ENCODE measurements at places on chromosomes 6 and 20.

- peak; percentile 52 for DNase-seq
Measured at GRCh38 chr6:42320762-42321161, 103.1 kb upstream of the MRPS10 start.

DNA sequence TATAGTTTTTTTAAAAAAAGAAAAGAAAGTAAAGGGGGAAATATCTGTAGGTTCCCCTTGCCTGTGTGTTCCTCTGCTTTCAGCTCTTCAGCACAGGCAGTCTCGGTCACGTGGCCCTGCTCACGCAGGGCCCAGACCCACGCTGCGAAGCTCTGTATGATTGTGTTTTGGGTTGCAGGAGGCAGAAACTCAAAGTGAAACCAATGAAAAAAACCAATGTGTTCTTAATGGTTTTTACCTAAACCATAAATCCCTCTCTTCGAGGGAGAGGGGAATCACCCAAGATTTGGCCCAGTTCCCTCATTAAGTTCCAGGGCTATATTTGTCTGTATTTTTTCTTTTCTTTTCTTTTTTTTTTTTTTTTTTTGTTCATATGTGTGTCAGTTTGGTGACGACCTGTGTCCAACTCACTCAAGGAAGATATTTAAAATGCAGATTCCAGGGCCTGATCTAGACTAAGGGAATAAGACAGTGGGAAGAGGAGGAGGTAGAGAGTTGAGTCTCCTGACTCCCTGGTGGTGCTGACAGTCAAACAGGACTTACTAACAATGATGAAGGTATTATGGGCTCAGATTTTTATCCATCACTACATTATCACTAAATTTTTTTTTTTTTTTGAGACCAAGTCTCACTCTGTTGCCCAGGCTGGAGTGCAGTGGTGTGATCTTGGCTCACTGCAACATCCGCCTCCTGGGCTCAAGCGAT, 33.8 kb upstream of the RREB1 start:
- DNase-seq: no peak

DNA sequence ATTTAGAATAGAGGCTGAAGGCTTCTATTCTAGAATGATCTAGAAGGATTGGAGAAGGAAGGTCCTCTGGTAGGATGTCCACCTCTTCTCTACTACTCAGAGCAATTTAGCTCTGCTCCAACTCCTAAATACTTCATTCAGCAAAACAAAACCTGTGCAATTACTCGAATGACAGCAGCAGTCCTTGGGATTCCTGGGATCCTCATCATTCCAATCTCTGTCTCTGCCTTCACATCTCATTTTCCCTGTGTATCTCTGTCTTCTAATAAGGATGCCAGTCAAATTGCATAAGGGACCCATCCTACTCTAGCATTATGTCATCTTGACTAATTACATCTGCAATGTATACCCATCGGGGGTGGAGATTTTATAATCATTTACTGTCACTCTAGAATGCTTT, 5.5 kb upstream of the AIG1 start:
- no peak for DNase-seq

- DNase-seq: no peak
Measured at GRCh38 chr20:45253261-45253660, 1.1 kb downstream of the SLPI start.

DNA sequence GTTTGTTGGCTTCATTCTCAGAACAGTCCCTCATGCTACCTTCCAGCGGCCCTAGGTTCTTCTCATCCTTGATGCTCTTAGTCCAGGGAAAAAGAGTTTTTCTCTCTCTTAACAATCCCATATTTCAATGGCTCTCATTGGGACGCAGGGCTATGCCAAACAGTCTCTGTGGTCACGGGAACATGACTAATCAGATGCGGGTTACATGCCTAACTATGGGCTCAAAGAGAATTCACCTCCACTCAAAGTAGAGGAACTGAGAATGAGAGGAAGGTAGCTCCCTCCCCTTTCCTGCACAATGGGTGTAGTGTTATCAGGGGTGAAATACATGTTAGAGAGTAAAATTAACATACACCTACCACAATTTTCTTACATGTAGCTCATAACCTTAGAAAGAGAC, 18.1 kb upstream of the ATRN start:
- DNase-seq: no peak

DNA sequence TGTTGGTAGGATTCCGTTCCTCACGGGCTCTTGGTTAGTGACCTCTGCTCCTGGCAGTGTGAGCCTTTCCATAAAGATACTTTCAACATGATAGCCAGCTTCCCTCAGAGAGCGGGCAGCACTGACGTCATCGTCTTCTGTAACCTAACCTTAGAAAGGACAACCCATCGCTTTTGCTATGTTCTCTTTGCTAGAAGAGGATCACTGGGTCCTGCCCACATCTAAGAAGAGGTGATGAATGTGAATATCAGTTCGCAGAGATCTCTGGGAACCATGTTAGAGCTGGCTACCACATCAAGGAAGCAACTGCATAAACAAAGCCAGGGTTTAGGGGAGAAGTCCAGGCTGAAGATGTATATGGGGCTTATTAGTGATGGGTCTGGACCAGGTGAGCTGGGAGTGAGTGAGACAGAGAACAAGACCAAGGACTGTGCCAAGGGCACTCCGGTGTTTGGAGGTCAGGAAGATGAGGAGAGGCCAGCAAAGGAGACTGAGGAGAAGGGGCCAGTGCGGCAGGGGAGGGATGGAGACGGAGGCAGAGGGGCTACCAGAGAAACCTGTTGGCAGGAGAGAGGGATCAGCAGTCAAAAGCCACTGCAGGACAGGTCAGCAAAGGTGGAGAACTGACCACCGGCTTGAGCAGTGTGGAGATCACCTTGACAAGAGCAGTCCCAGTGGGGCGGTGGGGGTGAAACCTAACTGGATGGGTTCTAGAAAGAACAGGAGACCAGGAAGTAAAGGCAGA, 39.7 kb downstream of the PIM1 start:
- no peak for DNase-seq

GRCh38 chr6:81744131-81744530, 8.3 kb downstream of the TENT5A start:
- no peak for DNase-seq

- peak; percentile 41 for DNase-seq
Measured at GRCh38 chr6:52820198-52820597, 16.6 kb upstream of the GSTA1 start.

DNA sequence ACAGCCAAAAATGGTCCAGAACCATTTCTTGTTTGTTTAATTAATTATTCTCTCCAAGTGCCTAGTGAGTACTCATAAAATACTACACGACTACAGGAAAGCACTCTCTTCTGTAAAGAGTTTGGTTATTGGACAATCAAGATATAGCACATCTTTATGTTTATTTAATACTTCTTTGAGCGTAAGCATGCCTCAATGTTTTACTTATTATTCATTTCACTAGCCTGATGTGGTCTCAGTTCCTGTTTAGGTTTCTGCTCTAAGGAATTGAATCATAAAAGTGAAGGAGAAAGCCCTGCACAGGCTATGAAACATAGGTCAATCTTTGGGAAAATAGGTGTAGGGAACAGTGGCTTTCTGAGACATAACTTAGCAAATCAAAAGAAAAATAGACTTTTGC, 45.9 kb upstream of the AIG1 start:
- DNase-seq: no peak

- no peak for DNase-seq
Measured at GRCh38 chr6:137751768-137752560, 115.1 kb upstream of the TNFAIP3 start.

DNA sequence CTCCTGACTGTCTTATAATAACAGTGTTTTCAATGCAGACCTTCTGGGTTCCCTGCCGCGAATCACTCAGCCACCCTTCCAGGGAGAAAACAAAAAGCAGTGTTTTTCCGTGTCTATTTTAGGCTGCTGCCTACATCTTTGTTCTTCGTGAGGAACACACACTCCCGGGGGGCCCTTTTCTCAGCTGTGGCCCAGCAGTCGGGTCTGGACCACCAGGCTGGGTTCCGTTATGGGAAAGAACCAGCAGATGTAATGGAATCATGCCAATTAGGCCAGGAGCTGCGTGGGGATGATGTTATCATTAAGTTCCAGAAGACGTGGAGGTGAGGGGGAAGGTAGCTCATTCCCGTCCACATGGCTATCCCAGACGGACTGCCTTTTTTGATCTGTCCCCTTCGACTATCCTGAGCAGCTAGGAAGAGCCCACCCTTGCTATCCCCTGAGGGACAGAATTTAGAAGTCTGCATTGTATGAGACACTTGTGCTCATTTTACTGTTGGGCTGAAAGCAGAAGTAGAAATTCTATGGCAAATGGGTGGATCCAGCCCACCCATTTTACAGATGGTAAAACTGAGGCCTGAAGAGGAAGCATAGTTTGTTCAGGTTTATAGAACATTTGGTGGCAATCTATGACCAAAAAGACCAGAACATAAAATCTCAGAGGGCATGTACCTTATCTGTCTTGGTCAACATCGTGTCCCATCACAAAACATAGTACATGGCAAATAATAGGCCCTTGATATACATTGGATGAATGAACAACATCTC, 54.5 kb downstream of the KCNB1 start:
- DNase-seq: peak; percentile 65

- no peak for DNase-seq
Measured at GRCh38 chr6:3938715-3939367, 89.7 kb downstream of the FAM50B start.

DNA sequence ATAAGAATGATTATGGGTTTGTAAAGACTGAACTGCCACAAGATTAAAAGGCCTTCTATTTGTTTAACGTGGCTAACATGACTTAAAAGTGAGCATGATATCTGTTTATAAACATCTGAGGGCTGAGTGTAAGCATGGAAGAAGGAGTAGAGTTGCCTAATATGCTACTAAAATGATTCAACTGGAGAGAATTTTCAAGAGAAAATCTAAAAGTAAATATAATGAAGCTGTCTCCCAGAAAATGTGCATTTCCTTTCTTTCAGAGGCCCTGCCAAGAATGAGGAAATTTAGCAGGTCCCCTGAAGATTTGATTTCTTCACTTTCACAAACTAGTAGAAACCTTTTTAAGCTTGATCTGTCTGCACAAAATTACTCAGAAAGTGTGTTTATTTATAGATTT, 4.2 kb upstream of the EYA4 start:
- peak; percentile 80 for DNase-seq

Data from choroid plexus epithelial cell (primary cell).